ENCODE measurements at places on chromosomes 4 and X.
A peak's percentile ranks its signal among the peaks of the same experiment; 100 is the strongest.

GRCh38 chr4:83108101-83108861 is 6.2 kb downstream of the PLAC8 start:
- no peak for DNase-seq

GRCh38 chrX:103756736-103757135 is 19.9 kb upstream of the PLP1 start:
- no peak for DNase-seq

DNA sequence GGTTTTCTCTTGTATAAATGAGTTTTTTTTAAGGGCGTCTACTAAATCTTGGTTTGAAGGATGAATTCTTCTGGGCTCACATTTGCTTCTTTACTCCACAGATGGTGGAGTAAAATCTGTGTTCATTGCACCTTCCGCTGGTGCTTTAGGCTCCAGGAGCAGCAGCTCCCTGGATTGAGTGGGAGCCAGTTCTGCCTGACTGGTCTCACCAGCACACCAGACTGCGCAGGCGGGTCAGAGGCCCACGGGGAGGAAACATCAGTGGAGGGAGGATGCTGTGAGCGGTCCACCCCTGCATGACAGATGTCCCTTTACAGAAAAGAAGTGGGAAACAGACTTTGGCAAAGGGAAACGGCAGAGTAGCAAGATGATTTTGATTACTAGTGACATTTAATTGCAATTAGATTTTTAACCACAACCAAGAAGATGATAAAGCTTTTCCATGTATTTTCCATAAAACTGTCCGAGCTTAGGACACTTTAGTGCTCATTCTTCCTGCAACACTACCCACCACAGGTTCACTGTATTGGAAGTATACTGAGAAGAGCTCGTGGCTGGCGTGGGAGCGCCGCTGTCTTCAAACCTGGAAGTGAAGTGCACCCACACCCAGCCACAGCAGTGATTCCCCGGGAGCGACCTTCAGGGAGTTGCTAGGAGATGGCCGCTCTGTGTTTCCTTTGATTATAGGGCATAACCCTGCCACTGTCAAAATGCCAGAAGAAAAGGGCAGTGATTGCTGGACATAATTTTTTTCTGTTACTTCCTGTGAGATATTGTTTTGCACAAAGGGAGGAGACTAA is 95.2 kb downstream of the SORBS2 start:
- no peak for DNase-seq

DNA sequence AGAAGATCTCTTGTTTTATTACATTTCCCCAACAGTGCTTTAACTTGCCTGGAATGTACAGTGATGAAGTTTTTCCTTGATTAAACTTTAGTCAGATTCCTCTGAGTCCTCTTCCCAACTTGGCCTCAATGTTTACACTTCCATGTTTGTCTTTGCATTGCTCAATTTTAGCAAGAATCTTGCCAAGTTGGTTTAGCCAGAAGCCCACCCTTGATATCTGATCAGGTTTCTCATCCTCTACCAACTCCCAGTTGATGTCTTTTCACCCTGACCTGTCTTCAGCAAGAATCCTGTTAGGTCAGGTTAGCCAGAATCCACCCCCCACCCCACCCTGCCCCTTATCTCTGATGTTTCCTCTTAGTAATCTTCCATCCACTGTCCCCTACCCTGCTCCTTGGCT is 120.9 kb downstream of the MBNL3 start:
- no peak for DNase-seq

DNA sequence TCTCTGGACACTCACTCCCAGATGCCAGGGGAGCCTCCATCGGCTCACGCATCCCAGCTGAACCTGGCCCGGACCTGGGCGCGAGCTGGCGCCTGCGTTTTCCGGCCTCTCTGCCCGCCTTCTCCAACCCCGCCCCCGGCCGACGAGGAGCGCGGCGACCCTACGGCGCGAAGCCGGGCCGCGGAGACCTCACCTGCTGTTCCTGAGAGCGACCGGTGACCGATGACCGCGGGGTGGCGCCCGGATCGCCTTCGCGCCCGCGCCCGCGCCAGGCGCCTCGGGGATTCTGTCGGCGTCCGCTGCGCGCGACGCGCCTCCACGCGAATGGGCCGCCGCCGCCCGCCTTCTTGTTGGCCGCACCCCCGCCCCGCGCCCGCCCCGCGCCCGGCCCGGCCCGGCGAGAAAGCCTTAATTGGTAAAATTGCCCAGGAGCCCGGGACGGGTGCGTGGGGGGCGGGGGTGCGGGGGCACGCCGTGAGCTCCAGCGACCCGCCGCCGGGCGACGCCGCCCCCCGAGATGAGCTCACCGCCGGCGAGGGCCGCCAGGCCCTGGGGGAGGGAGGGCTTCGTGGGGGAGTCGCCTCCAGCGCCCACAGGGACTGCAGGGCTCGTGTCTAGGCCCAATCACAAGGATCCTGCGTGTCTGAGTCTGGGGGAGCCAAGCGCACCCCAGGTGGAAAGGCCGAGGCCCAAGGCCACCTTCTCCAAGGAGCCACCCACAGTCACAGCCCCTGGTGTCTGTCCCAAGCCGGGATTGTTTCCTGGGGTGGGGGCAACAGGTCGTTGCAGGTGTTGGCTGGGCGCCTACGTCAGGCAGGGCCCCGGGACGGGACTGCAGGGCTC is at the start of gene FLNA:
Gene FLNA, minus strand, starts transcription at position 322 of the 843 bp plus-strand sequence. CDS start 3,389 bp downstream, outside the sequence.
- no peak for DNase-seq

GRCh38 chr4:140195806-140196205 is 41.8 kb upstream of the MAML3 start:
- DNase-seq, result no peak

DNA sequence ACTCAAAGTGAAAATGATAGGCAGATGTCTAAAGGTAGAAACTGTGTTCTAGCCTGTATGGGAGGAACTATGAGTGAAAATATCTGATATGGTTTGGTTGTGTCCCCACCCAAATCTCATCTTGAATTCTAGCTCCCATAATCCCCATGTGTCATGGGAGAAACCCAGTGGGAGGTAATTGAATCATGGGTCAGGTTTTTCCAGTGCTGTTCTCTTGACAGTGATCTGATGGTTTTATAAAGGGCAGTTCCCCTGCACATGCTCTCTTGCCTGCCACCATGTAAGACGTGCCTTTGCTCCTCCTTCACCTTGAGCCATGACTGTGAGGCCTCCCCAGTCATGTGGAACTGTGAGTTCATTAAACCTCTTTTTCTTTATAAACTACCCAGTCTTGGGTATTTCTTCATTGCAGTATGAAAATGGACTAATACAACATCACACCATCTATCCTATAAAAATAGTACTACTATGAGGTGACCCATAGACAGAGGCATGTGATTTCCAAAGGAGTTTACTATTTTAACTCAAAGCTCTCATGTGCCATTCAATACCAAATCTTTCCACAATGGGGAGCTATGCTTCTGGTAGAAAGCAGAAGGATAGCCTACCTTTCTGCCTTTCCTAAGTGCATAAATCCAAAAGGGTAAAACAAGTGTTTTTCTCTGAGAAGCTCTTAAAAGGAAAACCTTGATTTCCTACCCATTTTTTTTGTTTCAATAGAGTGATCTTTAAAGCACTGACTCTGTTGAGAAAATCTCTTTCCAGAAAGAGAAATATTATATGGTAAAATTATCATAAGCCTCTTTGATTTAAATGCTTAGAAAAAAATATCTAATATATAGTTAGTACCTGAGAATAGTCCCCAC is 38.8 kb downstream of the SEC31A start:
- peak; percentile 12 for DNase-seq

DNA sequence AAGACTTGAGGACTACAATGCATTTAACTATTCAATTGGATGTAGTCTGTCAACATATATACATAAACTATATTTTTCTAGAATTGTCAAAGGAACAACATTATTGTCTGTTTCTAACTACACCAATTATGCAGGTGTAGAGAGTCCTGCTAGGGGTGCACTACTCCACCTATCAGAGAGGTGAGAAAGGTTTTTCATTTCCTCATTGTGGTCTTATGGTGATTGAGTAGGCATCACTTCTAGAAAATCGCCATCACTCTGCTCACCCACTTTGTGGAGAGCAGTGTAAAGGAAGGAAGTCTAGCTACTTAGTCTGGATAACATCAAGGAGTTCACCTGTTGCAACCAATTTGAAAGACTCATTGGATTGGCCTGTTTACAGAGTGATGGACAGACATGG is 4.4 kb upstream of the ADH1C start:
- no peak for DNase-seq

DNA sequence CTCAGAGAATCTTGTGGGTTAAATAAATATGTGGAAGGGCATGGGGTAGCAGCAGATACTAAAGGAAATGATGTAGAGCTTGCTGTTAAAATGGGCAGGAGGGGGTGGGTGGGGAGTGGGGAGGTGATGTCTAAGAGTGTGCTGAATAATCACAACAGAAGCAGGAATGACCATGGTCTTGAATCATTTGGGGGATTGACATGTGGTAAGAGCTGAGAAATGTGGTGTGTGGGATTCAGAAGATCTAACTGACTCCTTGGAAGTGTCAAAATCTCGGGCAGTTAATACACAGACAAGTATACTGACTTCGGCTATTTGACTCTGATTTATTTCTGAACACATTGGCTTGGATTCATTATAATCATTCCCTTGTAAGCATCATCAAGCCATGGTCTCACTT is 6.8 kb downstream of the VGLL1 start:
- DNase-seq, result no peak

GRCh38 chrX:71994601-71995000 is 84.0 kb downstream of the NHSL2 start:
- DNase-seq, result no peak

GRCh38 chr4:84530871-84531270 is 31.8 kb upstream of the NKX6-1 start:
- DNase-seq, result no peak

- no peak for DNase-seq
Measured at GRCh38 chrX:6299724-6300123, 71.1 kb upstream of the NLGN4X start.

DNA sequence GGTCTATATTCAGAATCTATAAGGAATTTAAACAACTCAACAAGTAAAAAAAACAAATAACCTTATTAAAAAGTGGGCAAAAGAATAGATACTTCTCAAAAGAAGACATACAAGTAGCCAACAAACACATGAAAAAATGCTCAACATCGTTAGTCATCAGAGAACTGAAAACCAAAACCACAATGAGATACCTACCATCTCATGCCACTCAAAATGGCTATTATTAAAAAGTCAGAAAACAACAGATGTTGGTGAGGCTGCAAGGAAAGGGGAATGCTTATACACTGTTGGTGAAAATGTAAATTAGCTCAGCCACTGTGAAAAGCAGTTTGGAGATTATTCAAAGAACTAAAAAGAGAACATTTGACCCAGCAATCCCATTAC is 201.6 kb downstream of the QDPR start:
- DNase-seq, result no peak

GRCh38 chr4:4320528-4320927 is 30.5 kb downstream of the ZBTB49 start:
- DNase-seq, result no peak

DNA sequence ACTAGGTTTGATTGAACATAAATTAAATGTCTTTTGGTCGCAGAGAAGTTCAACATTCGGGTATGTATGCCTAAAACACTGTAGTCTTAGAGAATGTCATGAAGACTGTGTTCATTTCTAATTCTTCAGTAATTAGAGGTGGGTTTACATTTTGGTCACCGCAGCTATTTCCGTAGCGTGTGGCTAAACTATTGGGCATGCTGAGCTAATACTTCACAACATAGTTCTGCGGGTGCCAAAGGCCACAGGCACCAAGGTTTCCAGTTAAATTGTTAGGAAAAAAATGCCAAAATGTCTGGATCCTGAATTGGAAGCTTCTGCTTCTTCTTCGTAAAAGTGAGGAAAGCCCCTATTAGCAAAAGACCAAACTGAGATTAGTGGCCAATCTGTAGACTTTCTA is 25.1 kb downstream of the SMIM31 start:
- DNase-seq, result no peak

- DNase-seq, result no peak
Measured at GRCh38 chr4:100790836-100791615, 273.2 kb upstream of the EMCN start.

DNA sequence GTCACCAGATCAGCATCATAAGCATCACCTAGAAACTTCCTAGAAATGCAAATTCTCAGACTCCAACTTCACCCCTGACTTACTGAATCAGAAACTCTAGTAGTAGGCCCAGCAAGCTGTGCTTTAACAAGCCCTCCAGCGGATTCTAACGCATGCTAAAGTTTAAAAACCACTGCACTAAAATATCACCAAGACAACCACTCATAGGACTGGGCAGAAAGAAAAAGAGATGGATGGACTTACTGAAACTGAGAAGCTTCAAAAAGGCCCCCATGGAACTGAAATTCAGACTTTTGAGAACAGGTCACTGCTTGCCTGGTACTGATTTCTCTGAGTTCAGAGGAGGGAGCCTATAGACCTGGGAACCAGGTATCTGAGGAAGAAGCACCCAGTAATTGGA is 40.1 kb downstream of the FAM241A start:
- DNase-seq, result no peak
